ENCODE measurements at places on chromosomes 11 and 22.

DNA sequence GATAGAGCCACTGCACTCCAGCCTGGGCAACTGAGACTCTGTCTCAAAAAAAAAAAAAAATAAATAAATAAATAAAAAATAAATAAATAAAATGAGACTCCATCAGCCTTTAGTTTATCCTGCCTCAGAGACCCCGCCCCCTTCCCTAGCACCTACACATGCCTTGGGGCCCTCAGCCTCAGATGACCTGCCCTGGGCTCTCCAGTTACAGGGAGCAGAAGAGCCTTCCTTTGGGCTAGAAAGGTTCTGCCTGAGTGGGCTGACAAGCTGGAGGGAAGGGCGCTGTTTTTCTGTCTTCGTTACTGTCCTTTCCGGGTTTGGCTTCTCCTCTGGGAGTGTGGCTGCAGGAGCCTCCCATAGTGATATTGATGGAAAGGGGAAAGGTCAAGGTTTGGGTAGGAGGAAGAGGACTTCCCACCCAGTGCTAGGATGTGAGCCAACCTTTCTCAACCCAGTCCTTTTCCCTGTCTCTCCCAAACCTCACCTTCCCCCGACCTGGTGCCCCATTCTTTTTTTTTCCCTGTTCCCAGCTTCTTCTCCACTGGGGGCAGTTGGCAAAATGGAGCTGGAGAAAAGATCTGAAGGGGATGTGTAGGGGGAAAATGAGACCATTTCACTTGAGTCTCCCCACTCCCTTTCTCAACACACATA is 1.5 kb upstream of the SF3B2 start:
- DNase-seq: no peak

DNA sequence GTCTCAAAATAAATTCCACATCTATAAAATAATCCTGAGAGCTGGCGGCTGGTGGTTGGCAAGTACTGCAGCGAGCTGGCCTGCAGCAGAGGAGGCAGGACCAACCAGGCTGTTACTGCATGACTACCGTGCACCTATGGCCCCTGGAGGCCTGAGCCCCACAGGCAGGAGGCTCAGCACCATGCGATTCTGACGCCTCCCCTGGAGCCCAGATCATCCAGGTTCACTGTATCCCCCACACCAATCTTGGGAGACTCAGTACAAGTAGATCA is 159.5 kb upstream of the NCAM1 start:
- no peak for DNase-seq

GRCh38 chr22:36818010-36818642 is 1.3 kb upstream of the PVALB start:
- DNase-seq: no peak

GRCh38 chr11:77155556-77156130 is 27.6 kb downstream of the MYO7A start:
- no peak for DNase-seq

- DNase-seq: no peak
These were observed 822 bp downstream of the RBX1 start for GRCh38 chr22:40951795-40952605.

GRCh38 chr11:7208391-7208790 is 43.3 kb upstream of the SYT9 start:
- no peak for DNase-seq

DNA sequence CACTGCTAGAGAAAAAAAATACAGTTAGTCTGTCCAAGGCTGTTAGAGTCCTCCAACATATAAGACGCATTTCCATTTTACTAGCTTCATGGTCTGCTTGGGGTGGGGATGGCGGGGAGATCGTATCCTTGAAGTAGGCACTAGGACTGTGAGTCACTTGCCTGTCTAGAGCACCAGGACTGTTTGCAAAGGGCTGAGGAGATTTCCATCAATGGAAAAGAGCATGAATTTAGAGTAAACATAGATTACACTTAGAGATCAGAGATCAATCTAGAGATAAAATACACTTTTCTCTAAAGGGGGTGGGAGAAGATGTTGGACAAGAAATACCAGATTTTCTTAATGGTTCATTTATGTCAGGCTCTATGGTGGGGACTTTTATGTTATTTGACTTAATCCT is 1.7 kb upstream of the MS4A7 start:
- no peak for DNase-seq

- no peak for DNase-seq
These were observed 3.9 kb downstream of the ENDOD1 start for GRCh38 chr11:95093548-95093947.

DNA sequence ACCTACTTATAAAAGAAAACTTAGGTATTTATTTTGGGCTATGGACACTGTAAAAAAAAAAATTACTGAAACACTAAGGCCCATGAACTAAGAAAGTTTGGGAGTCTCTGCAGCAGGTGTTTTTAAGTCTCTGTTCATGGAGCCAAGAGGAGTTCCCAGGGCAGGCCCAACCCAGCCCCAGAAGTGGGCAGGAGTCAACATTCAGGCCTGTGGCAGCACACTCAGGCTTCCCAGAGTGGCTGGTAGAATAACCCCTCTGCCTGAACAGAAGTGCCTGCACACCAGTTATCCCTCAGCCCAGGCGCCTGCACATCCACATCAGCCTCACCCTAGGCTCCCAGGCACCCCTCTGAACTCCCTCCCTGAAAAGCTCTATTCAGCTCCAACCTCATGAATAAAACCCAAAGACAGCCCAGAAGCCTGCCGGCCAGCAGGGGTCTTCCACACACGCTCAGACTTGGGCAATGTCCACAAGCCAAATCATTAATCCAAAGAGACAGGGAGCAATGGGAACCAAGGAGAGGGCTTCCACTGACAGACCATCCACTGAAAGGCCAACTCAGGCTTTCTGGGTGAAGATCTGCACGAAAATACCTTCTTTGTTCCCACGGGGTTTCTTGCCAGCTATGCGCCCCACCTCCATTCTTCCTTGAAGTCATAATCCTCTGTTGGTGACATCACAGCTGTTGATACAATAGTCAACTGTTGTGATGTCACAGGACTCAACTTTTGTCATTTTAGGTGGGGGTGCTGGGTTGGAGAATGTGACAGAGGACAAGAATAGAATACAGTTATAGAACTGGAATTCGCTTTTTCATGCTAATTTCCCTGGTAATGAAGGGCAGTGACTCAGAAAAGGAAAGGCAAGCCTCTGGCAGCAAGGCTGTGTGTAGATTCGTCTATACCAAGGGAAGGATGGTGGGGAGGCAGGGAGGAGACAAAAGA is 83.7 kb downstream of the RPL27A start:
- DNase-seq: no peak

GRCh38 chr22:46612341-46612903 is 7.8 kb upstream of the GRAMD4 start:
- no peak for DNase-seq

- no peak for DNase-seq
These were observed 5.6 kb downstream of the CLCF1 start for GRCh38 chr11:67367761-67368227.

- DNase-seq: no peak
These were observed 14.7 kb downstream of the TBC1D10A start for GRCh38 chr22:30312053-30312452.

DNA sequence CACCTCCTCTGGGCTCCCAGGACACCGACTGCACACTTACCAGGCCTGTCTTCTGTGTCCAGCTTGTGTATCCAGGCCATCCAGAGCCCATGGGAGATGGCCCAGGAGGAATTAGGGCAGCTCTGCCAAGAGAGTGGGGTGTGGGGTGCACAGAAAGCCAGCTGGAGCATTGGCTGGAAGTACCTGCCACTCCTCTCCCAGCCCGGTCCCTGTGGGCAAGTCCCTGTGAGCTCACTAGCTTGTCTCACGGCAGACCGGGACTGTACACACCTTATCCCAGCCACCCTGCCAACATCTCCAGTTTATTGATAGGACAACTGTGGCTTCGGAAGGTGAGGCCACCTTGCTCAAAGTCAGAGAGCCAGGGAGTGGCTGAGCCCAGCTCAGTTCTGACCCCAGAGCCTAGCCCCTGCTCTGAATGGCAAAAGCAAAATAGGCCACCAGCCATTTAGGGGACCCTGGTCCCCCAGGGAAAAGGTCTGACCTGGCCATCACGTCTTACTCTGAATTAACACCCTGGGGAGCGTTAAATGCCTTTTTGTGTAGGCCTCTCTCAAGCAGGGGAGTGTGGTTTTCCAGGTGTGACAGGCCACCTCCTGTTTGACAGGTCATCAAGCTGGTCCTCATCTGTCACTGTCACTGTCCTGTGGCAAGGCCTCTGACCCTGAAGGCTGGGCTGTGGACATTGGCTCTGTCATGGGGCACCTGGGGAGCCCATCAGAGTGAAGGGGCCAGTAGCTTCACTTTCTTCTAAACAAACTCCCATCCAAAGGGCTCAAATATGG is 15.1 kb downstream of the UQCR10 start:
- DNase-seq: no peak

DNA sequence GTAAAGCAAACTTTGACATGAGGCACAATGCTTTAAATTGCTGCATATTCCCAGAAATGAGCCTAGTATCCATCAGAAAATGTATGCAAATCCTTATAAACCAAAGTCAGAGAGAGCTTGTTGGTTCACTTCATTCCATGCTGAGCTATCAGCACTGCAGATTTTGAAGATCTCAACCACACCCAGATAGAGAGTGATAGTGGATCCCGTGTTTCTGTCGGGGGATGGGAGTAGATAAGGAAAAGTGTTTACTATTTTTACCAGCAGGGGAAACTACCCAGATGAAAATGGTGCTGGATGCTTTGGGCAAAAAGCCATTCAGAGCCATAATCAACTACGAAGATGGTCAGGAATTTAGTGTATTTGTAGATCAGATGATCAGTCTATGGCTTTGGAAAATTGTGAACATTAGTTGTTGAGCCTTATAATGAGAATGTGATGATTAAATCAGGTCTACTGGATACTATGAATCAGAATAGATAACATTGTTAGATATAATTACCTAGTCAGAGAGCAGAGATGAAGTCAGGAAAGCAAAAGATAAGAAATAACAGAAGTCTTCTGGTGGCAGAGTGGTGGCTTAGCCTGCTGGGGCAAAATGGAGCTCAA is 10.8 kb downstream of the OR51B6 start:
- DNase-seq: no peak

GRCh38 chr11:57648801-57649735 is 644 bp downstream of the YPEL4 start:
- no peak for DNase-seq

- DNase-seq: no peak
These were observed 64.2 kb upstream of the KCNQ1OT1 start for GRCh38 chr11:2763984-2764383.

- no peak for DNase-seq
These were observed 37.5 kb downstream of the PPARA start for GRCh38 chr22:46187862-46188261.

DNA sequence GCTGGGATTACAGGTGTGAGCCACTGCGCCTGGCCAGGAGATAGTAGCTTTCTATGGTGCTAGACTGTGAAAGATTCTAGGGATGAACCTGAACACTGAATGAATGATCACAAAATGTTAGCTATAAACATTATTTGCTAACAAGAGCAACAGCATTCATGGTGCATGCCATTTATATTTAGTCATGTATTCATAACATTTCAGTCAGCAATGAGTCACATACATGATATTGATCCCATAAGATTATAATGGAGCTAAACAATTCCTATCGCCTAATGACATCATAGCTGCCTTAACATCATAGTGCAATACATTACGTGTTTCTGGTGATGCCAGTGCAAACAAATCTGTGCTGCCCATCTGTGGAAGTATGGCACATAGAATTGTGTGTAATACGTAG is 164.1 kb downstream of the ARHGAP42 start:
- DNase-seq: no peak

- DNase-seq: no peak
These were observed 55.7 kb downstream of the PTPRJ start for GRCh38 chr11:48036011-48036410.

- no peak for DNase-seq
These were observed 27.4 kb downstream of the TSPAN4 start for GRCh38 chr11:870127-870413.

DNA sequence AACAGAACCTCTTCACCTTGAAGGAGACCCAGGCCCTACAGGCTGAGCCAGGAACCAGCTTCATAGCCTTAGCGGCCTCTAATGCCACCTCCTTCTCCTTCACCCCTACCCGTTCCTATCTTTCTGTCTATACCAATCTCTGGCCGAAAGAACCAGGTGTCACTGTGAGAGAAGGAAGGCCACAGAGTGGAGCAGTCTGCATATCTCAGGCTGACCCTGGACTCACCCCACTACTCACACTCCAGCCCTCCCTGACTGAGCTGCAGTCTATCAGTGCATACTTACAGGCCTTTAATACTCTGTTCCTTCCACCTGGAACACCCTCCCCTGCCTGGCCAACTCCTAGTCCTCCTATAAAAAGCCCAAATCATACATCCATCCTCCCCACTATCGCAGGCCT is 32.7 kb downstream of the ARAP1 start:
- no peak for DNase-seq

GRCh38 chr22:40857309-40857855 is 434 bp downstream of the XPNPEP3 start:
- no peak for DNase-seq

DNA sequence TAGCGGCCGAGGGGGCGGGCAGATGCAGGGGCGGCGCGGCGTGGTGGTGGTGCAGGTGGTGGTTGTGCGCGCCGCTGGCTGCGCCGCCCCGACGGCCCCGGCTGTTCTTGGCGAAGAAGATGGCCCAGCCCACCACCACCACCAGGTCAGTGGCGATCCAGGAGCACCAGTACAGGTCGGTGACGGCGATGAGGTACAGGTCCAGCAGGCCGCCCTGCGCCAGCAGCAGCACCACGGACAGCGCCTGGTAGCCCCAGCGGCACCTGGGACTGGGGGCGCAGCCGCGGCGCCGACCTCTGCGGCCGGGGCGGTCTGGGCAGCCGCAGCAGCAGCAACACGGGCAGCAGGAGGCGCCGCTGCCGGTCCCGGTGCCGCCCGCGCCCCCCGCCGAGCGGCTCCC is 879 bp downstream of the TMEM121B start:
- DNase-seq: peak; percentile 82

DNA sequence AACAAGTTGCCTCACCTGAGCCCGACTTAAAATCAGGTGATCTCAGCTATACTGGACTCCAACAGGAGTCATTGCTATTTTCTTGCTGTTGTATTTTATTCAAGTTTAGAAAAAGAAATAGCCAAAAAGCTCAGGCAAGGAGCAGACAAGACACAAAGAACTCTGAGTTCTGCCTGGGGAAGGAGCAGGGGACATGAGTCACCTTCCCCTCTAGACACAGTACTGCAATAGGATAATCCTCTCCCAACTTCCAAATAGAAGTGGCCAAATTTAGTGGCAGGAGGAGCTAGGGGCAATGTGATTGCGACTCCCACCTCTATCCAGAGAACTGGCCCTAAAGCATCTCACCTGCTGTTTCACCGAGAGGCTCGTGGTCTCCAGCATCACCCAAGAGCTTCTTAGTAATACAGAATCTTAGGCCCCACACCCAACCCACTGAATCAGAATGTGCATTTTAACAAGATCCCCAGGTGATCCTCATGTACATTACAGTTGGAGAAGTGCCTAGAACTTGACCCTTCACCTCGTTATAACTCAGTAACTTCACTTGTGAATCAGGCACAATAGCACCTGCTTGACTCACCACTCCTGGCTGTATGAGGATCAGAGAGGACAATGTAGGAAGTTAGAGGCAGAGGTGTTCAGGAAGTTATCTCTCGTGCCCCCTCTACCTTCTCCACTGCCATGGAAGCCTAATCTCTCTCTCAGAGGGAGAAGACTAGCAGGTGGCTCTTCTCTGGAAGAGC is 56.8 kb upstream of the FBXO3 start:
- DNase-seq: no peak

Data from activated CD8-positive, alpha-beta memory T cell treated with anti-CD3 and anti-CD28 coated beads for 24 hours (primary cell).